ENCODE measurements at places on chromosomes 11 and 22. TPM values are rescaled to one million over a fixed set of nuclear protein-coding genes. Genes with fewer than 3 reads are reported as not detected.

- no peak for DNase-seq
Observed at GRCh38 chr11:121393855-121394254, 58.3 kb upstream of the SORL1 start.

GRCh38 chr11:9017773-9018172 is 14.0 kb upstream of the NRIP3 start:
- no peak for DNase-seq

HEPHL1 gene
- 0.14 TPM for total RNA-seq

OR52A1 gene
- total RNA-seq: not detected

KRTAP5-2 gene
- total RNA-seq: not detected

CSRP3 gene
- total RNA-seq: 0.38 TPM
